ENCODE measurements at places on chromosomes 6 and 20. TPM values are rescaled to one million over a fixed set of nuclear protein-coding genes. Genes with fewer than 3 reads are reported as not detected.

The TRERF1 gene
- 16.2 TPM for polyA plus RNA-seq

The SIRPB1 gene
- 2.2 TPM for polyA plus RNA-seq

The SCRT2 gene
- not detected for polyA plus RNA-seq

The CYP39A1 gene
- polyA plus RNA-seq = 8.1 TPM

The OLIG3 gene
- polyA plus RNA-seq = not detected

The AFG1L gene
- 4.9 TPM for polyA plus RNA-seq

The ALDH5A1 gene
- polyA plus RNA-seq = 28.0 TPM

- no peak for DNase-seq
Observed at GRCh38 chr20:50133474-50134217, 19.9 kb downstream of the PEDS1 start.

DNA sequence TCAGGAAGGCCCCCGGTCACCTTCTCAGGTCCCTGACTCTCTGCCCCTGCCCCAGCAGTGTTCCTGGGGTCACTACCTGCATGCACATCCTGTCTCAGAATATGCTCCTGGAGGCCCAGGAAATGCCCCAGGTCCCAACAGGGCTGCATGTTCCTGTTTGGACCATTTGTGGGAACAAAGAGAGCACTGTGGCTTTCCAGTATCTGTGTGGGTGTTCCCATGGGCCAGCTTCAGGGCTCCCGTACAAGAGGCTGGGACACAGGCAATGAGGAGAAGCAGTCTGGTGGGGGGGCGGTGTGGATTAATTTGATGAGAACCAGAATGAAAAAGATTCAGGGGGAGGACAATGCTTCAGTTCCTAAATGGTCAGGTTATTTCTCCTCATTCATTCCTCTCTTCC is 61.5 kb upstream of the GGTLC1 start:
- no peak for DNase-seq

DNA sequence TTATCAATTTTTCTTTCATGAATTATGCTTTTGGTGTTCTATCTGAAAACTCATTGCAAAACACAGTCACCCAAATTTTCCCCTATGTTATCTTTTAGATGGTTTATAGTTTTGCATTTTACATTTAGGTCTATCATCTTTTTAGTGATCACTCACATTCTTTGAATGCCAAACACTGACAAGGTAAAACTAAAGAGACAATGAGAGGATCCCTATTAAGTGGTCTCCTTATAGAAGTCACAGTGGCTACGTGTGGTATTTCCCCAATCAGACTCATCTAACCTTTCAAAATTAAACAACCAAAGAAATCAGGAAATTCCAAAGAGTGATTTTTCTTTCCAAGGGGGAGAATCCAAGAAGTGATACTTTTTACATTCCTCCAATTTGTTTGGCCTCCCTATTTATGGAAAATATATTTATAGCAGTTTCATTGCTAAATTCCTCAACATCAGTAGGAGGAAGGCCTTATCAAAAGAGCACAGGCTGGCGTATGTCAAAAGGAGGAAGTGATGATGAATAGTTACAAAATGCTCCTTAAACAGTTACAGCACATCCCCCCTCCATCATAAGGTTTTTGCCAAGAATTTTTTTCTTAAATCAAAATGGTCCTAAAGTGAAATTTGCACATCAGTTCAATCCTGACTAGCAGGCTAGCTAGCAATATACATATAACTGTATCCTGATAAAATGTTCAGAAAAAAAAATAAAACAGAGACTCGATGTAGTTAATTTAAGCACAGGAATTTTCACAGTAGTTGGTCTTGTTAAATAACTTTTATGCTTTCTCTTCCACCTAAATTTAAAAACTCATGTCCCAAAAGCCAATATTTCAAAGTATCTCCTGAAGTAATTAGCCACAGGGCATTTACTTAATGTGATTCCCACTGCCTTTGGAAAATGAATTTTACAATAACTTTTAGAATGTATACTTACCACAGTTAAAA is 76.2 kb upstream of the IPCEF1 start:
- no peak for DNase-seq

DNA sequence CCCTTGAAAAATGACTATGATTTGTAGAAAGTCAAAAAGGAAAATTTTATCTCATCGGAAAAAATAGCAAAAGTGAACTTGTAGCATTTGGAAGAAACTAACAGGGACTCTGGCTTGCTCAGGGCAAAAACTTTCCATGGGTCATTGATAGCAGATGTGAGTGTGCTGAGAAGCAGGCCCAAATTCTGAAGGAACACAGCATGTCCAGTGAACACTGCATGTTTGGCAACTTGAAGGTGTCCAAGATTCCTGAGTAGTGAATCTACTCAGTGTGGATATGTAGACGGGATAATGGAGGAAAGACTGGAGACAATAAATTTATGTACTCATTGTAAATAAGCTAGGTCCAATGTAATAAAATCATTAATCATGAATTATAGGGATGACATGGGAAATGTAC is 8.2 kb downstream of the SLC17A2 start:
- no peak for DNase-seq

DNA sequence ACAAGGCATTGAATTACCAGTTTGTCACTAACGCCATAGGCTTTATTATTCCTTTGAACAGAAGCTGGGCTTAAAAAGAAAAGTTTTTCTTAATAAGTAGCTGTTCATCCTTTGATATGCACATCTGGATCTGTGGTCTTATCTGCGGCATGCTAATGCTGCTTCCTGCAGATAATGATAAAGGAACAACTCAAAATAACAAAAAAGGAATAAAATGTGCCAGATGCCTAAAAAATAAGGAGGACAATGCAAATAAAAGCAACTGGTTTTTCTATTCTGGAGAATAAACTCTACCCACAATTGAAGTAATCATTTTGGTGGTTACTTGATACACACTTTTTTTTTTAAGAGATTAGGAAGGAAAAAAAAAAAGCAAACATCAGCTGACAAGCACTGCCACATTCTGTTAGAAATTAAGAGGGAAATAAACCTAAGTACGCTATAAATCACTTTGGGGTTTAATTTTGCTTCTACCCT is 156.8 kb upstream of the SALL4 start:
- no peak for DNase-seq

DNA sequence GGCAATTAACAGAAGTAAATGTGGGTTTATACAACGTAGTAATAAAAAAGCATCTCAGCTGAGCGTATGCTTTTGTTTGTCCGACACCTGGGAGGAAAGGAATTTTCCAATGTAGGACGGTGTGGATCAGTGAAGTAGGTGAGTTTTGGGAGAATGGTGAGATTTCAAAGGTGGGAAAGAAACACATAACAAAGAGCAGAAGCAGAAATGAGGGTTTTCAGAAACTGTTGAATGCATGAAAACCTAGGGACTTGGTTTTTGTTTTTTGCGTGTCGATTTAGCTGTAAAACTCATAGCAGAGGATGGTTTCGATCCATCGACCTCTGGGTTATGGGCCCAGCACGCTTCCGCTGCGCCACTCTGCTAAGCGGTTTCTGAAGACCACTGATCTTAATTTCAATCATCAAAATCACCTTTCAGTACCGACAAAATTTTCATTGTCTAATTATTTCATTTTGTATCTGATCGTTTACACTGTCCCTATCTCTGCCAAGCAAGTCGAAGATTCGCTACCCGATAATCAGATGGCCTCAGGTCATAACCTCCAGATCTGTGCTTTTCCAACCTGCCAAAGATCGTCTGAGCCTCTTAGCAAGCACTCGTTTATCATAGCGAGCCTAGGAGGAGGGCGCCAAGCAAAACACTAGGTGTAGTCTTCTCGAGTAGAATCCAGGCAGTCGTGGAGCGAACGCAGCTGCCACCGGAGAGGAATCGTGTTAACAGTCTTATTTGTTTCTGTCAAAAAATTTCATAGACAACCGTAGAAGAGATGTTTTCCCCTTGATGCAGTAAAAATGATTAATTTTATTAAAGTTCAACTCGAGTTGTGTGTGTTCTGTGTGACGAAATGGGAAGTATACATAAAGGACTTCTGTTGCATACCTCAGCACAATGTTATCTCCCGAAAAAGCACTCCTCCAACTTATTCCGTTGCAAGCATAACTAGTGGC is 20.9 kb upstream of the POM121L2 start:
- DNase-seq = no peak

DNA sequence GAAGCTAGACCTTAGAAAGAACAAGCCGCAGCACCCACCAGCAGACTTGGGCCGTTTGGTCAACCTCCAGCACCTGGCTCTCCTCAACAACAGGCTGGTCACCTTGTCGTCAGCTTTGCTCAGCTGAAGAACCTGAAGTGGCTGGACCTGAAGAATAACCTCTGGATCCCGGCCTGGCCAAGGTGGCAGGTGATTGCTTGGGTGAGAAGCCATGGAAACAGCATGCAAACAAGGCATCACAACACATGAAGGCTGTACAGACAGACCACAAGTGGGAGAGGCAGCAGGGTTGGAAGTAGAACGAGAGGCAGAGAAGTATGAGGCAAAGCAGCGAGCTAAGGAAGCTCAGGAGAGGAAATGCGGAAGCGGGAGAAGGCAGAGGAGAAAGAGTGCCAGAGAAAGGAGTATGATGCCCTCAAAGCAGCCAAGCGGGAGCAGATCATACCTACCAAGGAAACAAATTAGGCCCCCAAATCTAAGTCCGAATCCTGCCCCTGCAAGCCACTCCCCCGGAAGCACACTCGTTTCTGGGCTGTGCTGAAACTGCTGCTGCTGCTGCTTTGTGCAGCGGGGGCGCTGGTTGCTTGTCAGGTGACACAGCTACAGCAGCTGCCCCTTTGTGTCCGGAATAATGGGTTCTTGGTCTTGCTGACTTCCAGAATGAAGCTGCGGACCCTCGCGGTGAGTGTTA is 121.6 kb upstream of the LGSN start:
- DNase-seq = no peak

DNA sequence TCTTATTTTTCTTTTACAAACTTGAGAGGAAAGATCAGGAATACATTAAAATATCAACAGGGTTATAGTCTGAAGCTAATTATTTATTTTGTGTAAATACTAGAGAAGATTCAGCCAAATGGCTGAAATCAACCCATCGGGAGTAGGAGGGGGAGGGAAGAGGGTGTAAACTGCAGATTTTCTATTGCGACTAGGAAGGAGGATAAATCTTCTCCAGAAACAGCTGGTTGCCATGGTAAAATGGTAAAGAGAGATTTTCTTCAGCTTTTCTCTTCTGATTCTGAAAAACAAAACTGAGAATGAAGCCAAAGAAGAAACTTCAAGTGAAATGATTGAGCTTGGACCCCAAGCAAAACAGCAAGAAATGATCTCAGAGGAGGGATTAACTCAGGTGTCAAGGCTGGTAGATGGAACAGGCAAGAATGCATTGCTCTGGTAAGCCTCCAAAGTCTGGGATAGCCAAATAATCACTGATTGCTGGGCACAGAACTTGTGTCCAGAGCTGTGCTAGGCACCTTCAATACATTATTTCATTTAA is 193.5 kb upstream of the SPTLC3 start:
- peak; percentile 10 for DNase-seq

DNA sequence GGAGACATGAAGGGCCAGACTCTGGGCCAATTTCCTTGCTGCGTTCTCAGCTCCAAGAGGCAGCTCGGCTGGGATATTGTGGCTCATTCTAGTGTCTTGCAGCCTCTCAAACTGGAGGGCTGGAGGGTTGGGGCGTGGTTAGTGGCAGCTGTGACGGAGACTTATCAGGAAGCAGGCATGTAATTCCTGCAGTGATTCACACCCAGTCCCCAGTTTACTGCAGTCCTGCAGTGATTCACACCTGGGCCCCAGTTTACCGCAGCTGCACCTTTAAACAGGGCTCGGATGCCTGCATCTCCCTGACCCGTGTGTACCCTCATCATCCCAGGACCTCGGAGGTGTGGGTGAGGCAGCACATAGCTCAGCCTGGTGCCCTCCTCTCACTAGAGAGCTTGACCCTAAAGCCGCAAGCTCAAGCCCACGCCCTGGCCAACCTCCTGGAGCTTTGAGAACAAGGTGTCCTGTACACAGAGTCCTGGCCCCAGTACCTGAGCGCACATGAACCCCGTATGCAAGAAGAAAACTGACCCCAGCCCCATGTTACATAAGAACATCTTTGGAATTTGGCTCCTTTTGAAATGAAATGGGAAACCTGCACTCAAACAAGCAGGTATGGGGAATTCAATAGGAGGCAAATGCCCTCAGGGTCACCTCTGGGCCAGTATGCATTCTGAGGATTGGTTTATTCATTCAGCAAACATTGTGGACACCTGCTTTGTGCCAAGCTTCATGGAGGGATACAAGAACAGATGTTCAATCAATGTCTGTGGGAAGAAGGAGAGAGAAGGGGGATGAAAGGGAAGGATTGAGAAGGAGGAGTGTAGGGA is 55.3 kb upstream of the FAM83D start:
- DNase-seq = no peak

- DNase-seq = no peak
Observed at GRCh38 chr6:36752187-36752885, 54.7 kb downstream of the RAB44 start.

DNA sequence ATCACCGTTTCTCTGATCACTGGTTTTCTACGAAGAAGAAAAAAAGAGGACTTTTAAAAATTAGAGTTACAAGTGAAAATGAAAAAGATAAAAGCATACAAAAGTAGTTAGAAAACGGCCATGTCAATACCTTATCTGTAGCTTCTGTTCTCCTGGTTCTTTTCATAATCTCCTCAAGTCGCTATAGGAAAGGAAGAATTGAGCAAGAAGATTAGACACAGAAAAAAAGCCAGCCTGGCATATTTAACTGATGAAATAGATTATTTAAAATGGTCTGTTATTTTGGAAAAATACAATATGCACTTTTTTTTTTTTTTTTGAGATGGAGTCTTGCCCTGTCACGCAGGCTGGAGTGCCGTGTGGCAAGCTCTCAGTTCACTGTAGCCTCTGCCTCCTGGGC is 70.2 kb upstream of the BCLAF1 start:
- DNase-seq = no peak

GRCh38 chr20:58010186-58010585 is 218.3 kb downstream of the ANKRD60 start:
- no peak for DNase-seq

- DNase-seq = peak; percentile 43
Observed at GRCh38 chr6:47631269-47631772, 67.1 kb upstream of the ADGRF4 start.

- DNase-seq = no peak
Observed at GRCh38 chr20:35575958-35576357, 34.1 kb downstream of the ERGIC3 start.

- DNase-seq = no peak
Observed at GRCh38 chr6:62174548-62174947, 111.5 kb downstream of the KHDRBS2 start.

GRCh38 chr6:53615633-53616449 is 49.7 kb downstream of the KLHL31 start:
- no peak for DNase-seq

DNA sequence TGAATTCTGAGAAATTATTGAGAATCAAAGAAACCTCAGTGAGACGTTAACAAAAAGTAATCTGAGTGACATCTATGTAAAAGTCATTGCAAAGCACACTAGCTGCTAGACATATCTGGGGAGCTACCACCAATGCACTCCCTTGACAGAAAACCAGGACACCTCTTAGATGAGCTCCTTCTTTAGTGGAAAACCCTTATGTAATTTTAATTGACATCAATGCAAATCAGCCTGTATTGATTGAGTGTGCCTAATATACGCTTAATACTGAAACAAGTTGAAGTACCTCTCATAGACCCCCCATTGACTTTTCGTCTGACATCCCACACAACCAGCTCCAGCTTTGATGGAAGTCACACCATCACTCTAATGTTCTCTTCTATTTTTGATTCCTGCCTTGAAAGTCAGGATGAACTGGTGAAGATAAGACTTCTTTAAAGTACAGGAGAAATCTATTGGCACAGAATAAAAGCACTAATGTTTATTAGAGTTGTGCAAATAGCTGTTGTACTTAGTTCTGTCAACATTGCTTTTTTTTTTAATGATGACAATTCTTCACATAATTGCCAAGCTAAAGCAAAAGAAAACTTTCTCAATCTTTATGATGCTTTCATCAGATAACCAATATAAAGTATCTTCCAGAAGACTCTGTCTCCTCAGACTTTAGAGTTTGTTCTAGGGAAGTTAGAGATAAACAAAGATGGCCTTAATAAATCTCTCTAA is 98.0 kb upstream of the FAM8A1 start:
- no peak for DNase-seq
